ENCODE measurements at places on chromosomes 6 and 20. TPM values are rescaled to one million over a fixed set of nuclear protein-coding genes. Genes with fewer than 3 reads are reported as not detected.

GRCh38 chr20:49690899-49691620 is 22.6 kb downstream of the B4GALT5 start:
- peaks cover 4% of the 10 kb centered on the region for H3K36me3 ChIP-seq
- H3K27me3 ChIP-seq = no peaks in the 10 kb centered on the region
- H3K27ac ChIP-seq = no peak overlapping the region

DNA sequence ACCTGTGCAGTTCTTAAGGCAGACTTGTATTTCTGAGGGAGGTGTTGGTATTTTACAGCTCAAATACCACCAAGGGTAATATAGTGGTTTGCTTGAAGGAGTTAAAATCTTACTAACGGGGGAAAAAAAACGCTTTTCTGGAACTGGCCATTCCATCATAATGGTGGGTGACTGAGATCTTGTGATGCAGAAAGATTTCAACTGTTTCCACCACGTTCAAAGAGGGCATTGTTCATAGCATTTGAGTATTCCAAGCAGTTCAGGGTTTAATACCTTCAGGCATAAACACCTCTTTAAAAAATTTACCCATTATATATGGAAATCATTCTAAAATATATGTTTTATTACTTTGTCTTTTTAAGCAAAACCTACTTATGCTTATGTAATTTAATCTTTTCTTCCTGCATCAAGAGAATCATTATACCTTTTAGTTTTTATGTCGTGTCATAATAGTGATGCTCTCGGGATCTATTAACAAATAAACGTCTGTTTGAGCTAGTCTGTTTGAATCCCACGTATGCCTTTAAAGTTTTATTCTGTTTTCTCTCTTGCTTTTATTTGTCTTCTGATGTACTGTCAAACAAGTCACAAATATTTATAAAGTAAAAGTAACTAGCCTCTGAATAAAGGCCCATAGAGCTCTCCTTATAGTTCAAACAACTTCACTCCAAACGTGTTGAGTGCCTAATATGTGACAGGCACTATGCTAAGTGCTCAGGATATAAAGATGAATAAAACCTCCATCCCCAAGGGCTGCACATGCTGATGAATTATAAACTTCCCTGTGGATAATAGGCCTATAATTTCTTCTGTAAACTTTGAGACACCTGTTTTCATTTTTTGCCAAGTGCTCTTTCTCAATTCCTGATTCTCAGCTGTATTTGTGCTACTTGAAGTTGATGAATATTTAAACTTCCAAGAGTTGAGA is 298.8 kb upstream of the FERMT1 start:
- H3K4me3 ChIP-seq = no peak overlapping the region
- no peaks in the 10 kb centered on the region for H3K4me1 ChIP-seq
- H3K27me3 ChIP-seq = no peaks in the 10 kb centered on the region
- no peaks in the 10 kb centered on the region for H3K36me3 ChIP-seq

DNA sequence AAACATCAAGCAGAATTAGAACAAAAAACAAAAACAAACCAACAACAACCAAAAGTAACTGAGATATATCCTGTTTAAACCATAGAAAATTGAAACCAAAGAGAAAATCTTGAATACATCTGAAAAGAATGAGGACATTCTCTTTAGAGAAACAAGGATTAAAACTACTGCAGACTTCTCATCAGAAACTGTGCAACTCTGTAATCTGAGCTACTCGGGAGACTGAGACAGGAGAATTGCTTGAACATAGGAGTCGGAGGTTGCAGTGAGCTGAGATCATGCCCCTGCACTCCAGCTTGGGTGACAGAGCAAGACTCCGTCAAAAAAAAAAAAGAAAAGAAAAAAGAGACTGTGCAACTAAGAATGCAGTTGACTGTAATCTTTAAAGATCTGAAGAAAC is 153.4 kb downstream of the SYNDIG1 start:
- H3K4me1 ChIP-seq = no peaks in the 10 kb centered on the region
- H3K27me3 ChIP-seq = peaks cover 8% of the 10 kb centered on the region
- H3K36me3 ChIP-seq = no peaks in the 10 kb centered on the region
- no peak overlapping the region for H3K27ac ChIP-seq
- no peak overlapping the region for H3K4me3 ChIP-seq

DNA sequence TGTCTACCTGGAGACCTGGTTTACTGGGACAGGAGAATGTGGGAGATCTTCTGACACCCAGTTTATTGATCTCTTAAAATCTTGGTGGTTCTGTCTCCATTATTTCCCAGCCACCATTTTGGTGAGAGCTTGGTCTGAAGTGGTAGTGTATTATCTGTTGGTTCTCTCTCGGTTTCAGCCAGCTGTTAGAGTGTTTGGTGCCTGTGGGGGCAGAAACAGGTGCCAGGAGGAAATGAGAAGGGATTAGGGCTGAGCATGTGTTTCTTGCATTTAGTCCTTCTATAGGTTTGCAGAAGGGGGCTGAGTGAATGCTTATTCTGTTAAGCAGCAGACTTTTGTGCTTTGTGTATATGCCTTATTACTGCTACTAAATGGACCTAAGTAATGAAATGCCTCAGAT is 9.6 kb downstream of the JARID2 start:
- H3K36me3 ChIP-seq = peaks cover 70% of the 10 kb centered on the region
- peaks cover 98% of the 10 kb centered on the region for H3K4me1 ChIP-seq
- no peak for DNase-seq
- peak overlapping the region; percentile 45 for H3K4me3 ChIP-seq
- H3K27me3 ChIP-seq = no peaks in the 10 kb centered on the region

- no peak overlapping the region for H3K27ac ChIP-seq
- no peaks in the 10 kb centered on the region for H3K36me3 ChIP-seq
- H3K4me1 ChIP-seq = no peaks in the 10 kb centered on the region
- no peak overlapping the region for H3K4me3 ChIP-seq
These were observed 74.4 kb upstream of the STMND1 start for GRCh38 chr6:17027441-17027840.

DNA sequence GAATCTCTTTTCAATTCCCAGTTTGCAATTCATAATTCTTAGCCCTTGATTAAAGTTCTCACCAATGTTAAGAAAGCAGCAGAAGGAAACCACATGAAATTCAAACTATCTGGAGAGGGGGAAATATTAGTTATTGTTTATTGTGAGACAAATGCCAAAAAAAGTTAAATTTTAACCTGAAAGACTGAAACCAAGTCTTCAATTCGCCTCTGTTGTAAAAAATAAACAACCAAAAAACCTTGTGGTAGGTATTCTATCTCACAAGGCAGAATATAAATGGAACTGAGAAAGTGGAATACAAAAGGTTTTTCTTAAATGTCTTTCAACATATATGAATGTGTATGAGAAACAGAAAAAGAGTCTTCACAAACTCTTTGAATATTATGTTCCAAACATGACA is 24.8 kb downstream of the TMX4 start:
- H3K36me3 ChIP-seq = peaks cover 16% of the 10 kb centered on the region
- DNase-seq = no peak
- H3K27ac ChIP-seq = no peak overlapping the region
- no peaks in the 10 kb centered on the region for H3K4me1 ChIP-seq
- H3K4me3 ChIP-seq = no peak overlapping the region

DNA sequence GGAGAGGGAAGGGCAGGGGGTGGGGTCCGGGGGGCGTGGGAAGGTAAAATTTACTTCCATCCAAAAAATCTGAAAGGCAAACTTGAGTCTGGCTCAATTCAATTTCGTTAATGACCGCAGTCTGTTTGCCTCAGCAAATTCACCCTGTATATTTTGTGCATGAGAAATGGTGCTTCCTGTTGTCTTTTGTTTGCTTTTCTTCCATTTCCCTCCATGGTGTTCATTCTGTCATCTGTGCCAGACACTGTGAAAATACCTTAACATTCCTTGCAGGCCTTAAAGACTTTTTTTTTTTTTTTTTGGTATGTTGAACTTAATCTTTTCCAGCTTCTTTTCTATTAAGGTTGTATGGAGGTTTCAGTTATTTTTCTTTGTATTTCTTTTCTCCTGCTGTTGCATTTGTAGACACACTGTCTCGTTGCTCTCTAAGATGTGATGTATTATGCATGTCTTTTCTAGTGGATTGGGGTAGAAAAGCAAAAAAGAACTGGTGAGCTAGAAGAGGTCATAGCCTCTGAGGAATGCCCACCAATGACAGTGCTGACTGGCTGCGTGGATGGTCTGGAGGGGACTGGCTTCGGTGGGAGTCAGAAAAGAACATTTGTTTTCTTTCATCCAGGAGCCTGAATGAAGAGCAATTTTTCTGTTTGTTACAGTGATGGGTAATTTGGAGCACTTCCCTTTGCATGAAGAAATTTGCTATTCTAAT is 585.0 kb upstream of the MAP3K7 start:
- H3K4me1 ChIP-seq = no peaks in the 10 kb centered on the region
- no peak overlapping the region for H3K27ac ChIP-seq

- no peak overlapping the region for H3K4me3 ChIP-seq
- no peak overlapping the region for H3K27ac ChIP-seq
These were observed 13.6 kb upstream of the CHD6 start for GRCh38 chr20:41631826-41632225.

GRCh38 chr6:35503534-35503933 is 6.7 kb upstream of the TEAD3 start:
- peaks cover 48% of the 10 kb centered on the region for H3K27me3 ChIP-seq
- H3K27ac ChIP-seq = no peak overlapping the region
- no peak for DNase-seq

DNA sequence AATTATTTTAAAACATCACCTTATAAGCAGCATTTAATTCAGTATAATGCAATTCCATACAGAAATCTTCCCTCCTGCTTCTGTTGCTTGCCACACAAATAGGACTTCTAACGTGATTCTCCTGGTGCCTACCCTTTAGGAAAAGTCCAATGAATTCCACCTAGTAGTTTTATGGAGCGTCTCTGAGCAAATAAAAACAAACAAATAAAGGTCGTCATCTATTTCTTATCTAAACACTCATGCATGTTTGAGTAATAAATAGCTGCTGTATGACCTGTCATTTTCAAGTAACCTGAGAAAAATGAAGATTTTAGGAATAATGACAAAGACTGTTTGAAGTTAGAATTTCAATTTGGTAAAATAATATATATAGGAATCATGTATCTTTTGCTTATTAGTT is 102.7 kb downstream of the BMP5 start:
- H3K4me3 ChIP-seq = no peak overlapping the region
- H3K27ac ChIP-seq = no peak overlapping the region
- H3K36me3 ChIP-seq = no peaks in the 10 kb centered on the region
- no peak for DNase-seq
- H3K27me3 ChIP-seq = no peaks in the 10 kb centered on the region
- H3K4me1 ChIP-seq = no peaks in the 10 kb centered on the region

DNA sequence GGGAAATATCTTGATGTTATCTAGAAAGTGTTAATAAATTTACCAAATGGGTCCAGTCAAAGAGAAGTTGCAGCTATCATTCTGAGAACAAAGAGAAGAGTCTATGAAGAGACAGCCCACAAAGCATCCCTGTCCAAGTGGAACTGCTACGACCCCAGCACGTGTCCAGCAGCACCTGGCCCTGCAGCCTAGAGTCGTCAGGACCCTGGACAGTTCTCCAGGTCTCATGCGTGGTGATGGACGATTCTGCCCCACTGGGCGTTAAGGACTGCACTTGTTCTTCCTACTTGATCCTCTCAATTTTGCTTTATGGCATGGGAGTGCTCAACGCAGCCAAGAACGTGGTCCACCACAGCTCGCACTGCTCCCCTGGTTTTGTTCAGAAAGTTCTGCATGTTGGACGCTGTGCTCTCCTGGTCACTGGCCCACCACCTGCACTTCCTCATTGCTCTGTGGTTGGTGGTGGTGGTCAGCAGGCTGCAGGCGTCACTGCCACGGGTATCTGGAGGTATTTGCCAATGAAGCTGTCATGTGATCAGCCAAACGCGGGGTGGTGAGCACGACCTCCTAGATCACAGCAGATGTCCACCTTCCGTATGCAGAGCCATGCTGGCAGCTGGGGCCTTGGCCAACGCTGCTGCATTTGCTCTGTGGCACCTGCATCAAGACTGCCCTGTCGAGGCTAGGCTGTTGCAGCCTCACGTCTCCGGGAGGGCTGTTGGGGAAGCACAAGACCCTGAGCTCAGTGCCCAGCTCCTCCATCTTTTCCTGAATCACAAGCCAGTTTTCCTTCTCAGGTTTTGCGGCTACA is 356.4 kb downstream of the CDH4 start:
- no peaks in the 10 kb centered on the region for H3K27me3 ChIP-seq
- no peak overlapping the region for H3K27ac ChIP-seq
- H3K4me1 ChIP-seq = no peaks in the 10 kb centered on the region

DNA sequence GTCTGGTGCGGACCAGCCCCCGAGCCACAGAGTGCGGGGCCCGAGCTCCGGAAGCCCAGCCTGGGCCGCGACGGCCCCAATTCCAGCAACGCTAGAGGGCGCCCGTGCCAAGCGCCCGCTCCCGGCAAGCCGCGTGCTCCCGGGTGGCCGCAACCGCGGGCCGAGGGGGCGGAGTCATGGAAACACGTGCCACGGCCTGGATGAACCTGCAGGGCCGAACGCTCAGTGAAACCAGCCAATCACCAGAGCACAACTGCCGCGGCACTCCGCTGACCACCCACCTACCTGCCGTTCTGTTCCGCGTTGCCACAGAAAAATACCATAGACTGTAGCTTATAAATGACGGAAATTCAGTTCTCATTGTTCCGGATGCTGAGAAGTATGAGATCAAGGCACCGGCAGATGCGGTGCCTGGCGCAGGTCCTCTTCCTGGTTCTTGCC is 85.7 kb upstream of the FOXC1 start:
- H3K27me3 ChIP-seq = peaks cover 6% of the 10 kb centered on the region
- H3K36me3 ChIP-seq = no peaks in the 10 kb centered on the region
- H3K27ac ChIP-seq = peak overlapping the region; percentile 41
- no peak overlapping the region for H3K4me3 ChIP-seq

GRCh38 chr20:51373713-51374455 is 168.6 kb downstream of the NFATC2 start:
- H3K27me3 ChIP-seq = peaks cover 1% of the 10 kb centered on the region
- DNase-seq = no peak
- H3K4me1 ChIP-seq = peaks cover 19% of the 10 kb centered on the region
- H3K36me3 ChIP-seq = peaks cover 9% of the 10 kb centered on the region
- no peak overlapping the region for H3K4me3 ChIP-seq
- no peak overlapping the region for H3K27ac ChIP-seq

GRCh38 chr6:4010689-4011090 is 68.2 kb downstream of the FAM217A start:
- peak overlapping the region; percentile 78 for H3K27ac ChIP-seq
- peaks cover 15% of the 10 kb centered on the region for H3K36me3 ChIP-seq
- H3K4me3 ChIP-seq = peak overlapping the region; percentile 24

DNA sequence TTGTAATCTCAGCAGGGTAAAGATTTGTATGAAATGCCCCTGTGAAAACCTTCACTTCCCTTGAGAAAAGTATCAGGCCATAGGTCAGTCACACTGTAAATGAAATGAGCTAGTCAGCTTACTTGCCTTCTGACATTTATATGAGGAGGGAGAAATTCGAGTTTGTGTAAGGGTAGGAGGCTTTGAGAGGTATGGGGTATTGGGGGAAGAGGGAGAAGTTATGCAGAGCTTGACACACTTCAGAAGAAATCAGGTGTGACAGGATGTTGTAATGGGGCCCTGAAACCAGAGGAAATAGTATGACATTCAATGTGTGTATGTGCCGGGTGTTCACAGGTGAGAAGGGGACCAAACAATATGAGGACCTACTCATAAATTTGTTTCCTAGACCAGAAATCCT is 64.2 kb upstream of the CCN6 start:
- H3K4me3 ChIP-seq = peak overlapping the region; percentile 56
- H3K27me3 ChIP-seq = no peaks in the 10 kb centered on the region
- H3K4me1 ChIP-seq = peaks cover 92% of the 10 kb centered on the region
- H3K27ac ChIP-seq = peak overlapping the region; percentile 82
- H3K36me3 ChIP-seq = peaks cover 9% of the 10 kb centered on the region

Gene TBXT
- not detected for total RNA-seq

Gene NOX3
- total RNA-seq = not detected

Gene ACOT8
- 26.5 TPM for total RNA-seq

Gene FABP7
- total RNA-seq = not detected

Gene C20orf141
- total RNA-seq = not detected
